ENCODE measurements at places on chromosomes 16 and 17.

DNA sequence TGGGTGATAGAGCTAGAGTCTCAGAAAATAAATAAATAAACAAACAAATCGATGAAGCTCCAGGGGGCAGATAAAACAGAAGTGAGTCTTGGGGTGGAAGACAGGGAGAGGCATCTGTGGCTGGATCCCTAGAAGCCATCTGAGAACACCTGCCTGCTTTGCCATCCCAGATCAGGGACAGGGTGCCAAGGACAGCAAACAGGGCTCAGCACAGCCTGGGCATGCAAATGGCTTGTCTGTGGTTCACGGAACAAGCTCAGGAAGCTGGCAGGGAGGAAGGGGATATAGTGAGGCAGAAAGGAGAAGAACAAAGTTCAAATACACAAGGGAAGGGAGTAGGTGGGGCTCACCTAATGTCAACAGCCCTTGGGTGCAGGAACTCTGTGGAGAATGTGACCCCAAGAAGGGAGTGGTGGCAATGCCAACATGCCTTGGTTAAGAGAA lies 27.5 kb downstream of the TRIM25 start:
- DNase-seq, result no peak

DNA sequence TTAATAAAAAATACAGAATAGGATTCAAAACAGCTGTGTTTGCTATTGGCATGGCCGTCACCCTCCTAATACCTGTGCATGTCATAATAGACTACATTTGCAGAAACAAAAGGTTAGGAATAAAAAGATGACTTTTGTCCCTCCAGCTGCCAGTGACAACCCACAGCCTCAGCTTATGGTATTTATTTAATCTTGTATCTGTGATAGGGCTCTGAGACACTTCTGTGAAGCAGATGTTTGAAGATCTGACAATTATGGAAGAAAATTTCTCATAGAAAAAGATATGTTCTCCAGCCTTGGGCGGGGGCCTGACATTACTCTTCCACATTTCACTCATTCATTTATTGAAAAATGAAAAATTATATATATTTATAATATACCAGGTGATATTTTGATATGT lies 62.2 kb downstream of the PITPNC1 start:
- peak; percentile 45 for DNase-seq

GRCh38 chr17:66540131-66540781 lies 237.8 kb downstream of the PRKCA start:
- no peak for DNase-seq

DNA sequence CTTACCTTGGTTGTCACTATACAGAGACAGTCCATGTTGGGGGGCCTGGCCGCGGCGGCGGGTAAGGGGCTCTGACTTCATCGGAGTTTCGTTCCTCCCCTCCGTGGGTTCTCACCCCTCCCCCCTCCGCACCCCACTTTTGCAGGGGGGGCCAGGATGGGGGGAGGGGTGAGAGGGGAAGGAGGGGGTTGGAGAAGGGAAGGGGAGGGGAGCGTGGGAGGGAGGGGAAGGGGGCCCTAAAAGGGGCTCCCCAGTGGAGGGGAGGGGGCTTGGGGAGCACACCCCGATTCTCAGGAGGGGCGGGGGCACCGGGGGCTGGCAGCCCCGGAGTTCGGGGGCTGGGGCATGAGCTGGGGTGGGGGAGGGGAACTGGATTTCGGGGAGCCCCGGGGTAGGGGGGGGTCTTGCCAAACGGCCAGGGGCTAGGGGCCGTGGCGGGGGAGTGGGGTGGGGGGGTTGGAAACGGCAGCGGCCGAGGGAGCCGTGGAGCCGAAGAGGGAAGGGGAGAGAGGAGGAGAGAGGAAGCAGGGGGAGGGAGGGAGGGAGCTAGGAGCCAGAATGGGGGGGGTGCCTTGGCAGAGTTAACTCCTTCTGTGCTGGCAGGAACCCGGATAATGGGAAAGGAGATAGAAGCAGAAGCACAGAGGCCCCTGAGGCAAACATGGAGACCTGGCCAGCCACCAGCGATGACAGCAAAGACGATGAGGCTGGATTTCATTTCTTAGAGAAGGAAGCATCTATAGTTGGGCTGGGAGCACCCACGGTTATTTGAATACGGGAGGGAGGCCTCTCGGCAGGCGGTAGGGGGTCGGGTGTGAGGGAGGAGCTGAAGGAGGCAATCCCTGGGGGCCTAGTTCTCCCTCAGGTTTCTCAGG lies 2.3 kb downstream of the DLG4 start:
- peak; percentile 74 for DNase-seq

DNA sequence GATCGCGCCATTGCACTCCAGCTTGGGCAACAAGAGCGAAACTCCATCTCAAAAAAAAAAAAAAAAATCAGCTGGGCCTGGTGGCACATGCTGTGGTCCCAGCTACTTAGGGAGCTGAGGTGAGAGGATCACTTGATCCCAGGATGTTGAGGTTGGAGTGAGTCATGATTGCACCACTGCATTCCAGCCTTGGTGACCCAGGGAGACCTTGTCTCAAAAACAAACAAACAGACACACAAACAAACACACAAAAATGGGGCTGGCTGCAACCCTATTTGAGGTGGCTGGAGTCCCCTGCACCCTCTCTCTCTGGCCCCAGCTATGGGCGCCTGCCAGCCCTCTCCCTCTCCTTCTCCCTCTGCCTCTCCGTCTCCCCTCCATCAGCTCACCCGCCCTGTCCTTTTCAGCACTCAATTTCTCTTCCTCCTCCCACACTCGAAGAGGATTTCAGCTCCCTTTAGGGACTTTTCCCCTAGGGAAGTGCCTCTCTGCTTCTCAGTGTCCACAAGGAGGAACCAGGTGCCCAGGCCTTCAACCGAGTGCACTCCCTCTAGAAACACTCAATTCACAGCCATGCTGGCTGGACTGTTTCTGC lies 17.5 kb upstream of the TFAP4 start:
- DNase-seq, result peak; percentile 93

DNA sequence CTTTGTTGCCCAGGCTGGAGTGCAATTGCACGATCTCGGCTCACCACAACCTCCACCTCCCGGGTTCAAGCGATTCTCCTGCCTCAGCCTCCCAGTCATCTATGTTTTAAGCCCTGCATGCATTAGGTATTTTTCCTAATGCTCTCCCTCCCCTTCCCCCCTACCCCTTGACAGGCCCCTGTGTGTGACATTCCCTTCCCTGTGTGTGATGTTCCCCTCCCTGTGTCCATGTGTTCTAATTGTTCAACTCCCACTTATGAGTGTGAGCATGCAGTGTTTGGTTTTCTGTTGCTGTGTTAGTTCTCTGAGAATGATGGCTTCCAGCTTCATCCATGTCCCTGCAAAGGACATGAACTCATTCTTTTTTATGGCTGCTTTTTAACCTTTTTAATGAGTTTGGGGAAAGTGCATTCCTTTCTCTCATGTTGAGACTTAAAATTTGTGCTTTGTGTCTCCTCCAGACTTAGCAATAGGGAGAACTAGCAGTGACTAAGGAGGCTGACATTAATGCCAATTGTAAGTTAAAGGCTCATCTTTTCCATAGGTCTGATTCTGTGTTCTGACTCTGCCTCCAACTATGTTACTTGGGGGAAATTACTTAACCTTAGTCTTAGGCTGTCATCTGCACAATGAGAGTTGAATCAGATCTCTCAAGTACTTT lies 17.7 kb upstream of the PHAF1 start:
- DNase-seq, result no peak

DNA sequence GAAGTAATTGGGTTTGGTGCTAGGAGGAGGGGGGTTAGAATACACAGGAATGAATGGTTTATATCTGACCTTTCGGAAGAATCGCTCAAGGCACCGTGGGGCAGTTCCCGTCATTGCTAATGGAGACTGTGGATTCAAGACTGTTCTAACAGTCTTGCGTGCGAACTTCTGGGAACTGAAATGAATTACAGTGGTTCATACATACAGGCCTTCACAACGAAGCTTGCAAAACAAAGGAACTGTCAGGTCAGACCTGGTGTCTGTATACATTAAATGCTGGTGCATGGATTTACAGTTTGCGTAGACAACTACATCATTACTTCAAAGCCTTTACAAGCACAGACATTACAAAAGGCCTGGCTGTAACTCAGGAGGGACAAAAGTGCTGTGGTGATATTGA lies 983.9 kb downstream of the CDH11 start:
- DNase-seq, result no peak

GRCh38 chr17:72545766-72546165 lies 424.9 kb downstream of the SOX9 start:
- no peak for DNase-seq

DNA sequence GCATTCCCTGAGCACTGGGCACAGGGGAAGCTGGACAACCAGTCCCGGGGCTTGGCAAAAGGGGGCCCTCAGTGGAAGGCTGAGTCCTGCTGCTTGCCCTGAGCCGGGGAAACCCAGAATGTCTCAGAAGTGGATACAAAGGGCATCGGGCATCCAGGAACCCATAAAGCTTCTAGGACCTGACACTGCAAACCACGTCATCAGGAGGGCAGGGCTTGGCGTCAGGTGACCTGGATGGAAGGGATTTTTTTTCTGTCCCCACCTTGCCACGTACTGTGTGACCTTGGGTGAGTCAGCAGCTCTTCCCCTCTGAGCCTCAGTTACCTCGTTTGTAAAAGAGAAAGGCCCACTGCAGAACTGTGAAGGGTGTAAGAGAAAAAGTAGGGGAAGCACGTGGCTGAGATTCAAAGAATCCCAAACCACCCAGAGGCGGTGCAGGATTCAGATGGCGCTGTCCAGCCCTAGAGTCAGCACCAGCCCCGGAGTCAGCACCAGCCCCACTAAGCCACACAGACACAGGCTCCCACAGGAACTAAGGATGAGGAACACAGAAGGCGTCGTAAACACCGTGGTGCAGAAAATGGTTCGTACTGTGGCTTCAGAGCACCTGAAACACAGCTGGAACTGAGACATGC lies 53.7 kb downstream of the C16orf95 start:
- no peak for DNase-seq

DNA sequence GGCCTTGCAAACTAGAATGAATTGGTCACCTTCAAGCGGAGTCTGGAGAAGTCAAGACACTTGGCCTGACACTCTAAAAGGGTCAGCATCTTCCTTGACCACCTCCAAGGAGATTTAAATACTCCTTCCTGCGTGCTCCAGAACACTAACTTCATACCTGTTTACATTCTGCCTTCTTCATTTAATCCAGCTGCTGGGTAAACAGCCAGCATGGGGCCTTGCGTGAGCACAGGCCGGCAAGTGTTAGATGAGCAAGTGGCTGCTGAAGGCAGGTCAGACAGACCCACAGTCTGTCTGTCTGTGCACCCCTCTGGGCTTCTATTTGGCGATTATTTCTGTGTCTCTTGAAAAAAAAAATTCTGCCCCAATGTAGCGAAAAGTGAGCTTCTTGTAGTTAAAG lies 153.8 kb downstream of the MSI2 start:
- peak; percentile 74 for DNase-seq

- DNase-seq, result no peak
Observed at GRCh38 chr17:29959658-29960337, 18.4 kb downstream of the EFCAB5 start.

- DNase-seq, result peak; percentile 45
Observed at GRCh38 chr16:84700446-84701300, 873 bp downstream of the USP10 start.

GRCh38 chr17:45334701-45335677 lies 18.2 kb upstream of the MAP3K14 start:
- peak; percentile 70 for DNase-seq

GRCh38 chr17:37848690-37849616 lies 75.3 kb upstream of the TBC1D3K start:
- DNase-seq, result peak; percentile 95
